ENCODE measurements at places on chromosomes 5 and 9.

- no peak for DNase-seq
Measured at GRCh38 chr9:109447329-109448076, 50.6 kb downstream of the PTPN3 start.

- no peak for DNase-seq
Measured at GRCh38 chr5:55829956-55830355, 21.2 kb upstream of the IL31RA start.

- no peak for DNase-seq
Measured at GRCh38 chr5:34015120-34015822, 7.4 kb upstream of the AMACR start.

- DNase-seq, result peak; percentile 40
Measured at GRCh38 chr5:132176987-132177386, 50.7 kb downstream of the P4HA2 start.

- no peak for DNase-seq
Measured at GRCh38 chr5:178325679-178326373, 93.2 kb upstream of the PHYKPL start.

- DNase-seq, result no peak
Measured at GRCh38 chr9:31715250-31715649, 669.2 kb upstream of the ACO1 start.

DNA sequence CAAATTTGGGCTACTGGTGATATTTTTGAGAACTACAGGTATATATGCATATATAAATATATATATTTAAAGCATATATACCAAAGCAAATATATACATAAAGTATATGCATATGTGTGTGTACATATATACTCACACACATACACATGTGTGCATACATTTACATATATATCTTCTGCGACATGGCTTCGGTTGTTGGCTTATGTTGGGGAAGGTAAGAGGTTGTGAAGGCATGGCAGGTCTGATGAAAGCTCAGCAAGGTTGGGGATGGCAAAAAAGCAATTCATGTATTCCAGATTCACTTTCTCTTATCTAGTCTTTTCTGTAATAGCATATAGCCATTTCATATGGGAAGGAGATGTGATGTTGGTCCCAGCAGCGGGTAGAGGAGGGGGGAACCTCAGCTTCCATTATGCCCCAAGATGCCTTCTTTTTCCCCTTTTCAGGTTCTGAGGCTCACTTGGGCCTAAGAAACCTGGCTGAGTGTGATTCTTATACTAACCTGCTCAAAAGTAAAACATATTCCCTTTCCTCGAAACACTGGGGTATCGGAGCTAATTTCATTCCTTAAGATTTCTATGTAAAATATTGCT, 201.7 kb downstream of the MEF2C start:
- DNase-seq, result no peak

GRCh38 chr5:16815432-16815831, 120.7 kb downstream of the MYO10 start:
- DNase-seq, result no peak

GRCh38 chr5:95798048-95798447, 24.5 kb downstream of the GLRX start:
- no peak for DNase-seq

GRCh38 chr9:91908293-91908623, 41.8 kb downstream of the ROR2 start:
- DNase-seq, result no peak

GRCh38 chr5:78411586-78411985, 51.2 kb downstream of the SCAMP1 start:
- DNase-seq, result no peak

- no peak for DNase-seq
Measured at GRCh38 chr5:181131514-181131913, 545 bp upstream of the OR2V1 start.
